Ovary (tissue), 10 donors: ENCODE measurements at places on chromosomes 3 and 15. TPM values are rescaled to one million over a fixed set of nuclear protein-coding genes. Genes with fewer than 3 reads are reported as not detected.
A peak's percentile ranks its signal among the peaks of the same experiment; 100 is the strongest.

The SLC12A1 gene
- not detected for total RNA-seq

DNA sequence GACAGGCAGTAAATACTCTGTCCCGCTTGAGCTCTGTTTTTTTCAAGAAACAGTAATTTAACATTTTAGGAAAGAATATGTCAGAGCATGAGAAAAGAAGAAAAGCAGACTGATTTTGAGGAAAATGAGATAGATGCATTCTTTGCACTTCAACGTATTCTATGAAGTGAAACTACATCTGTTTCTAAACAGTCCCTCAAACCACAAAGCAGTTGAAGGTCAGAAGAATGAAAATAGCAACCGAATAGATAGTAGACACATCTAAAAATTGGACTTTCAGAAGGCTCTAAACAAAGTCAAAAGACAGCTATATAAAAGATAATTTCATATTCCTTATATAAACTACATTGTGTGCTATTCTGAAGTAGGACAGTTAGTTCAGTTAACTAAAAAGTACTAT lies 172.6 kb upstream of the LRRC3B start:
- no peak for DNase-seq

The COPG1 gene
- total RNA-seq: 115 TPM

The GOLGA8S gene
- 0.65 TPM for total RNA-seq

- DNase-seq: no peak
These were observed 49.4 kb downstream of the ITGB5 start for GRCh38 chr3:124837730-124838186.

- no peak for DNase-seq
These were observed 49.7 kb downstream of the SRGAP3 start for GRCh38 chr3:9199775-9200174.

DNA sequence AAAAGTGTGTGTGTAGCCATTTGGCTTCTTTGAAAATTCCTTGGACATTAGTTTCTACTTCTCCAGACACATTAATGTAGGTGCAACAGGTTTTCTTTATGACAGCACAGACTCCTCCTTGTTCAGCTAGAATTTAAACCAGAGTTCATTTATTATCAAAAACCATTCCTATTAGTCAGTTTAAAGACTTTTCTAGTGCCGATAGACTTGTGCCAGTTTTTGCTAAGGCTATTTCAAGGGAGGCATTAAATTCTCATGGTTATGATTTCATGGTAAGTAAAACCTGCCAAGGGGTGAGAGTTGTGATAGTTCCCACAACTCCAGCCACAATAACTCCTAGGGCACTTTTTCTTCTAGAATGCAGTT lies 20.6 kb upstream of the SENP7 start:
- DNase-seq: no peak

- no peak for DNase-seq
These were observed 109.6 kb upstream of the CTDSPL start for GRCh38 chr3:37751967-37752648.

- DNase-seq: no peak
These were observed 93.0 kb downstream of the FHIT start for GRCh38 chr3:61158216-61158615.

DNA sequence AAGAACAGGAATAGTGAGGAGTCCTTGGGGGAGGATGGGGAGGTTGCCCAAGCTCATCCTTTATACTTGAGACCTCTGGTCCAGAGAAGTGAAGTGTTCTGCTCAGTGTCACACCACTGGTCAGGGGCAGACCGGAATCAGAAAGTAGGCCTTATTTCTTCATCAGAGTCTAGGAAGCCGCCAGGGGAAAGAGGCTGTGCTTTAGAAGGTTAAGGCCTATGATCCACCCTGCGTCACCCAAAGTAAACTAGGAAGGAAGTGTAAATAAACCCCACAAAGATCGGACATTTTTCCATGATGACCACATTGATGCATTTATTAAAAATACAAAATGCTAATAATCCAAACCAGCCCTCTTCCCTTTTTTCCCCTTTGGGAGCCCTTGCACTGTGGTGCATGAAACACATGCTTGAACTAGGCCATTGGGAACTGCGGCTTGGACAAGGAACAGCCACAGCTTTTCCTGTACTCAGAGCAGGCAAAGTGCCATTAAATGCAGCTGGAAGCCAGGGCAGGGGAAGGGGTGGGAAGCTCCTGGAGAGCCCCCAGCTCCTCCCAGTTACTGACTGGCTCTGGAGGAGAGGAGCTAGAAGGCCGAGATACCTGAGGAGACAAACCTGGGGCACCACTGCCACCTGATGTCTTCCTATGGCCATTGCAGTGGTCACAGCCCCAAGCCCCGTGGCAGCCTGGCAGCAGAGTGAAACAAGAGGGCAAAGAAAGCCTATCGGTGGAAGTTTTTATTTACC lies 37.0 kb downstream of the CDC25A start:
- DNase-seq: peak; percentile 82

DNA sequence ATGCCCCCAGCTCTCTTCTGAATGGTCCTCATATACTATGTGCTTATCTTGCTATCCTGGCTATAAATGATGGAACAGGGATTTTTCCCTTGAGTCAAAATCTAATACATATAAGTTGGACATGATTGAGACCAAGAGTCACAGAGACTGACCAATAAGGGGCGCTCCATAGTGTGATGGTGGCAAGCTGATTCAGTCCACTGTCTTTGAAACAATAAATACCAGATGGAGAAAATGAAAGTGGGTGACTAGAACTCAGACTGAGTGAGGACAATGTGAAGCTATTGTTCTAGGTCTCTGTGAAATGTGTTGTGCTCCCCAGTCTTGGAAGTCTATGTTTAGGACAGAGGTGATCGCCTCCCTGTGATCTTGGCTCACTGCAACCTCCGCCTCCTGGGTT lies 10.6 kb upstream of the FSTL1 start:
- no peak for DNase-seq

- no peak for DNase-seq
These were observed 2.1 kb downstream of the DBR1 start for GRCh38 chr3:138172625-138173024.

DNA sequence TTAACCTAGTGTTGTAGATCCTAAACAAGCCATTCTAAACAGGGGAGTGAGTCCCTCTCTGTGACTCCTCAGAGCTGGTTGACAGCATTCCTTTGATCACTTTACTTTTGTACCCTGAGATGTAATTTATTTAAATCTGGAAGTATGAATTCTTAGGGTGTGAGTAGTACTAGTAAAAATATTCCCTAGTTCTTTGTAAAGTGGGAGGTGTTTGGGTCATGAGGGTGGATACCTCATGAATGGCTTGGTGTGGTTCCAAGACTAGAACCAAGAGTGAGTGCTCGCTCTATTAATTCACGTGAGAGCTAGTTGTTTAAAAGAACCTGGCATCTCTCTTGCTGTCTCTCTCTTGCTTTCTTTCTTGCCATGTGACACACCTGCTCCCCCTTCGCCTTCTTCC lies 223.7 kb downstream of the SQOR start:
- DNase-seq: no peak

- no peak for DNase-seq
These were observed 9.6 kb downstream of the TFRC start for GRCh38 chr3:196072313-196072712.

The FAM219B gene
- 86.2 TPM for total RNA-seq

GRCh38 chr15:60086681-60087429 lies 82.7 kb downstream of the FOXB1 start:
- DNase-seq: no peak

The LMAN1L gene
- total RNA-seq: not detected

- no peak for DNase-seq
These were observed 209.6 kb upstream of the MCTP2 start for GRCh38 chr15:94021621-94022320.

GRCh38 chr15:58066042-58066867 lies 744 bp upstream of the ALDH1A2 start:
- DNase-seq: peak; percentile 88

The KCNH8 gene
- 1.4 TPM for total RNA-seq

The AP4E1 gene
- total RNA-seq: 4.6 TPM

The CGNL1 gene
- 7.8 TPM for total RNA-seq

The DGKG gene
- 5.1 TPM for total RNA-seq

- no peak for DNase-seq
These were observed 205.2 kb downstream of the RBMS3 start for GRCh38 chr3:29486096-29486495.

GRCh38 chr3:100005665-100006393 lies 108.5 kb downstream of the FILIP1L start:
- DNase-seq: no peak

The RNF168 gene
- 13.9 TPM for total RNA-seq

DNA sequence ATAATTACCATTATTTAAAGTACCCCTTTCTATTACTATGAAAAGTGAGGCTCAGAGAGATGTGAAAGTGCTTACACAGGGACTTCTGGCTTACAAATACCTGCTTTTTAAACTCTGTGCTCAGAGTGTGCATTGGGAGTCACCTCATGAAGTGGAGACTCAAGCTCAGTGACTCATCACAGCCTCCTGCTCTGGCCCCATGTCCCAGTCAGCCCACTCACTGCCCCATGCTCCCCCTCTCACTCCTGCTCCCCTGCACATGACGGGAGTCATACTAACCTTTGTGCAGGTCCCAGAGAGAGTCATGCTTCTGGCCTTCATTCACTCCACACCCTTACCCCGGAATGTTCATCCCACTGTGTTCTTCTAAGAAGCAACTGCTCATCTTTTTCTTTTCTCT lies 20.2 kb downstream of the CCR1 start:
- DNase-seq: no peak

DNA sequence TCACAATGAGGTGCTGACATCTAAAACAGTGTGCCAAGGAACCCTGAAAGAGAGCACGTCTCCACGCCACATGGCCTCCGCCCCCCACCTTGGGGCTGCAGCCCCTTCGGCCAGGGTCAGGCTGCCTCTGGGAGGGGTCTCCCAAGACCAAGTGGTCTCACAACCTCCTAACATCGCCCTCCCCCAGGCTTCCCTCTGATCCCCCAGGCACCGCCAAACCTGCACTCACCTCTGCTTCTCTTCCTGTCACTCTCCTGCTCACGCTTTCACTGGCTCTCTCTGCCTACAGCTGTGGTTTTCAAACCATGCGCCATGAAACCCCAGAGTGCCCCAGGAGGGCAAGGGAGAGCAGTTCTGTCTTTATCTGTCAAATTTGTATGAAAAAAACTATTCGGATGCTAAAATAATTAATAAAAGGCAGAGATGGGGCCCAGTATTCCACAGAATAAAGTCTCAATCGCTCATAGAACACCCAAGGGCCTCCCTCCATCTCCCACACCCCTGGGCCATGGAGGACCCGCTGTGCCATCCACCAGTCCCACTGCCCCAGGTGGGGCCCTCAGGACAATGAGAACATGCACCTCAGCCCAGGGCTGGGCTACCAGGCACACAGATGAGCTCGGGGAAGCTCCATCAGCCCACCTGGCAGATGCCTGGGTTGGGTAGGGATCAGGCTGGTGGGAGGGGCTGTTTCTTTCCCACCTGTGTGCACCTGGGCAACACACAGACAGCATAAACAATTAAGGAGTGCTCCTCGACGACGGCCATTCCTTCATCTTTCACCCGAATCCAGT lies 21.5 kb downstream of the CYFIP1 start:
- no peak for DNase-seq

DNA sequence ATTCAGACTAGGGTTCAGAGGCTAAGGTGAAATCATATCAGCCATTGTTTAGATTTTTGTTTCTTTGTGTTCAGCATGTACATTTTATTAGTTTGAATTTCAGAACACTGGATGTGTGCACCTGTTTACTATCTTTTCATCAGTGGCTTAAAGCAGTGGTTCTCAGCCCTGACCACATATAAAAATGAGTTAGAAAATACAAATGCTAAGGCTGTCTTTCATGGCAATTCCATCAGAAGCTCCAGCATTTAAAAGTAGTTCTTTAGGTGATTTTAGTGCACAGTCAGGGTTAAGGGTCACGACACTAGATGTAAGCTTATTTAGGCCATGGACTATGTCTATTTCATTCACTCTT lies 213.5 kb downstream of the NECTIN3 start:
- DNase-seq: no peak

The CAPN3 gene
- 10.5 TPM for total RNA-seq

- DNase-seq: no peak
These were observed 551.5 kb downstream of the FOXP1 start for GRCh38 chr3:71031914-71032521.

The PTPN23 gene
- total RNA-seq: 44.4 TPM
